ENCODE measurements at places on chromosomes 3 and 15.

GRCh38 chr3:18445401-18446148 is 20.4 kb upstream of the SATB1 start:
- DNase-seq: no peak

GRCh38 chr3:113213896-113214587 is 2.7 kb downstream of the BOC start:
- no peak for DNase-seq

DNA sequence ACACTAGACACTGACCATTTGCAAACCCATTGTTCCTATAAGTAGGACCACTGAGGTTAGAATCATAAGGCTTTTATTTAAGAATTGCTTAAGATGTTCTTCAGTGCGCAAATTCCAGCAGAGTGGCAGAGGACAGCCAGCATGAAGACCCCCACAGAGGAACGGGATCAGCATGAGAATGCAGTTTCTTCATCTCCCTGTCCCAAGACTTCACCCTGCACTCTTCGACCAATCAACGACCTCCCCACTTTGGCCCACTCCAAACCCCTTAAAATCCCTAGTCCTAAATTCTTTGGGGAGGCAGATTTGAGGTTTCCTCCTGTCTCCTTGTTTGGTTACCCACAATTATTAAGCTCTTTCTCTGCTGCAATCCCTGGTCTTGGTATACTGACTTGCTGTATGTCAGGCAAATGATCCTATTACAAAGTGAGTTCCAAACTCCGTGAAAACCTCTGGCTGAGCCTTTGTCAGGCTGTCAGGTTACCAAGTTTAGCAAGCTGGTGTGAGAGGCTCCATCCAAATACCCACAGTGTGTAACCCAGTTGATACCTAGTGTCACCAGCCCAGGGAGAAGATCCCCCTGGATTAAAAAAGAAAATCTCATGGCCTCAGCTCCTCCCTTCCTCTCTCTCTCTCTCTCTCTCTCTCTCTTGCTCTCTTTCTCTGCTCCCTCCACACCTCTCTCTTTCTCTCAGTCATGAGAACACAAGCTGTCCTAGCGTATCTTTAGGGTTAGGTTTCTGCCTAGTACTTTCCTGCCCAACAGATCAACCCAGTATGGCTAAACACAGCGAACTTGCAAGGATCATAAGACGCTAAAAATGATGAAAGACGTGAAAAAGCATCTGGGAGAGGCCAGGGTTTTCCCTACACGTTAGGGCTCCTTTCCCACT is 15.8 kb upstream of the RBSN start:
- no peak for DNase-seq

GRCh38 chr3:103453152-103453551 is 1018.3 kb downstream of the ZPLD1 start:
- no peak for DNase-seq

DNA sequence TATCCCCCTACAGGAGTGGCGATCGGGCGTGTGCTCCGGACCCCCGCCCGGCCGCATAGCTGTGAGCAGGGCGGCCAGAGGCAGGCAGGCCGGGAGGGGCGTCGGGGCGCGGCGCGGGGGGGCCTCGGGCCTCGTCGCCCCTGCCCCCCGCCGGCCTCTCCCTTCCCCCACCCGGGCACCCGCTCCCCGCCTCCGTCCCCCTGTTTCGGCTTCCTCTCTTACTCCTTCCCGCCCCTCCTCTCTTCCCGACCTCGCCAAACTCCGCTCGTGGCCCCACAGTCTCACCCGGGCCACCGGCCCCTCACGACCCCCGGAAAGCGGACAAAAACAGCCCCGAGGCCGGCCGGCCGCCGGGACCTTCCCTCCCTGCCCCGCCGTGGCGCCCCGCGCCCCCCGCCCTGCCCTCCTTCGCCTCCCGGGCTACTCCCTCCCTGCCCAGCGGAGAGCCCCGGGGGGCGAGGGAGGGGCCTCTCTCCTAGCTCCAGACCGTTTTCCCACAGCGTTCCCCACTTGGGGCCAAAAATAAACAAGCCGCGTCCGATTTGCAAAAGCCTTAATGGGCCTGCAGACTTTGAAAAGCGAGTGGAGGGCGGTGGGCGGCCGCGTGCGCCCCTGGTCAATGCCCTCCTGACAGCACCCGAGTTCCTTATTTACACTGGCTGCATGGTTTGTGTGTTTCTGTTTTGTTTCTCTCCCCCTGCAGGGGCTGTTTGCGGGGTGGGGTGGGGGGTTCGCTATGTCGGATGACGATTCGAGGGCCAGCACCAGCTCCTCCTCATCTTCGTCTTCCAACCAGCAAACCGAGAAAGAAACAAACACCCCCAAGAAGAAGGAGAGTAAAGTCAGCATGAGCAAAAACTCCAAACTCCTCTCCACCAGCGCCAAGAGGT is 1.0 kb downstream of the UBE2E1 start:
- DNase-seq: peak; percentile 66

GRCh38 chr3:3180456-3180855 is 965 bp upstream of the CRBN start:
- no peak for DNase-seq

- DNase-seq: no peak
Measured at GRCh38 chr3:156368189-156368588, 186.7 kb downstream of the SSR3 start.

DNA sequence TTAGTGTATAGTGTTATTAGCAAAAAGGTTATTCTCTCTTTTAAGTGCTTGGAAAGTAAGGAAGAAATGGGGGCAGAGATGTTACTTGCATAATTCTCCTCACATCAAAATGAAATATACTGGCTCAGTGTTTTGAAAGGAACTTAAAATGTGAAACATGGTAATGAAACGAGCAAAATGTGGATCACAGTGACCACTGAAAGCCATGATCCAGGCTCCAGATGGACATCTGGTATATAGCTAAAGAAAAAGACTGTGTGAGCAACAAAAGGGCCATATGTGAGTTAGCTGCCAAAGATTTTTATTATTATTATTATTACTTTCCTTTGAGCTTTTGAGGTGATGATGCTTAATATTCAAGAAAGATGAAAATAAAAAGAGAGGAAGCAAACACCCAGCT is 89.6 kb downstream of the GAP43 start:
- DNase-seq: no peak
